ENCODE measurements at places on chromosomes 13 and 19. TPM values are rescaled to one million over a fixed set of nuclear protein-coding genes. Genes with fewer than 3 reads are reported as not detected.
A peak's percentile ranks its signal among the peaks of the same experiment; 100 is the strongest.

ZNF20 gene
- total RNA-seq: 6.0 TPM

SLAIN1 gene
- not detected for total RNA-seq

CEACAM8 gene
- not detected for total RNA-seq

STOML3 gene
- total RNA-seq: not detected

ZNF625 gene
- 10.6 TPM for total RNA-seq

PTGER1 gene
- not detected for total RNA-seq

EDDM13 gene
- not detected for total RNA-seq

NKPD1 gene
- total RNA-seq: not detected

GRCh38 chr19:24159707-24160106 lies 72.7 kb downstream of the ZNF254 start:
- peak; percentile 2 for DNase-seq

GRCh38 chr13:94053986-94054593 lies 425.4 kb downstream of the DCT start:
- DNase-seq: no peak

DNA sequence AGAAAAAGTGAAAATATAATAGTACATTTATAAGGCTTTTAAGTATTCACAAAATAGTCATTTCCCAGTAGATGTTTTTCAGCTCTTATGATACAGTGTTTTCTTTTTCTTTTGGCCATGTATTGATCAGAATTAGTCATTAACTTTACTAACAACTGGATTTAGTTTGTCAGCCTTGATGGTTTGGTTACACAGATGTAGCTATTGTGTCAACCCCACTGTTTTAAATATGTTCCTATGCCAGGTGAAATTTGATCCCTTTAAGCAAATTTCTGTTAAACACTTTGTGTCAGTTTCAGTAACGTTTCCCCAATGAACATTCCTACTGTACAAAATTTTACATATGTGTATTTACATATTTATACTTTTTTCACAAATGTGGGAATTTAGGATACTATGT lies 261.5 kb upstream of the STARD13 start:
- no peak for DNase-seq

GRCh38 chr19:34310494-34310981 lies 54.5 kb upstream of the GPI start:
- no peak for DNase-seq

- DNase-seq: no peak
Measured at GRCh38 chr13:71902676-71903075, 35.7 kb upstream of the DACH1 start.

- no peak for DNase-seq
Measured at GRCh38 chr19:41904118-41904870, 21.3 kb downstream of the ARHGEF1 start.

DNA sequence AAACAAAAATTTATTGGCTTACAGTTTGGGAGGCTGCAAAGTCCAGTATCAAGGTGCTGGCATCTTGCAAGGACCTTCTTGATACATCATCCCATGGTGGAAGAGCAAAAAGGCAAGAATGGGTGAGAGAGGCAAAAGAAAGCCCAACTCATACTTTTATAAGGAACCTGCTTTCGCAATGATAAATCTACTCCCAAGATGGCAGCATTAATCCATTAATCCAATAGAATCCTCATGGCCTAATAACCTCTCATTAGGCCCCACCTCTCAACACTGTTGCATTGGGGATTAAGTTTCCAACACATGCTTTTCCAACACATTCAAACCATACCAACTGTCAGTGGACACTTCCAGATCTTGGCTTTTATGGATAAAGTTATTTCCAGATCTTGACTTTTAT lies 48.7 kb upstream of the ZNF507 start:
- DNase-seq: no peak

GRCh38 chr13:58376775-58377174 lies 745.2 kb downstream of the PCDH17 start:
- no peak for DNase-seq

DNA sequence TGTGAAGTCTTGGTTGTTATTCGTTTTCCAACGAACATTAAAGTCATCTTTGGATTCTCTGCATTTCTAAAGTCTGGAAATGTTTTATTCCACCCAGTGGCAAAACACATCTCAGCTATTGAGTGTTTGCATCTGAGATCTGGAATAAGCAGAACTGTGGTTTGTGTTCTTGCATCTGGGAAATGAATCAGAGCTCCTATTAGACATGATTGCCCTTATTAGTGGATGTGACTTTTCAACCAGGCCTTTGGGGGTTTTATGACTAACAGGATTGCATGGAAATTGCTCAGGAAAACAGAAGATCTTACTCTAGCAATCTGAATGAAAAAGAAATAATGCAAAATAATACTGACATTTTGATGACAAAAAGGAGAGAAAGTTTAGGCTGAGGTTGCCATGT lies 488.8 kb downstream of the IRS2 start:
- peak; percentile 90 for DNase-seq

All from LHCN-M2 (cell line).